CD8-positive, alpha-beta memory T cell (primary cell): ENCODE measurements at places on chromosomes 7 and 10.

DNA sequence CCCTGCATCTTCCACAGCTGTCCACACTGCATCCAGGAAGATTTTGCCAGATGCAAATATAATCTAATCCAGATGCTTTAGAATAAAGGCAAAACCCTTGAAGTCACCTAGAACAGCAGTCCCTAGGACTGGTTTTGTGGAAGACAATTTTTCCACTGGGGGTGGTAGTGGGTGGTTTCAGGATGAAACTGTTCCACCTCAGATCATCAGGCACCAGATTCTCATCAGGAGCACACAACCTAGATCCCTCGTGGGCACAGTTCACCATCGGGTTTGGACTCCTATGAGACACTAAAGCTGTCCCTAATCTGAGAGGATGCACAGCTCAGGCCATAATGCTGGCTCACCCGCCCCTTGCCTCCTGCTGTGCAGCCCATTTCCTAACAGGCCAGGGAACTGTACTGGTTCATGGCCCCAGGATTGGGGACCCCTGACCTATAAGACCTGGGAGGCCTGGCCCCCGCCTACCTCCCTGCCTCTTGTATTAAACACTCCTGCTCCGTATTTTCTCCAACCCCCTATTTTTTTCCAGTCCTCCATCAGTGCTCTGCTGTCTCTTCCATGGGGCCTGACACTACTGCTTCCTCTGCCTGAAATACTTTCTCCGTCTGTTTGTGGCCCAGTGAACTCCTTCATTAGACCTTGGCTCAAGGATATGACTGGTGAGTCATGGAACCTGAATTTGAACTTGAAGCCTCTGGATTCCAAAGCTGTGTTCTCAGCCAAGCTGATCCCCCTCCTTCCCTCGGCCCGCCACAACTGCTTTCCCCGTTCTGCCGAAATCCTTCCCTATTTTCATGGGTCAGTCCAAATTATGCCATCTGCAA is 79.9 kb upstream of the RHEB start:
- no peak for DNase-seq

DNA sequence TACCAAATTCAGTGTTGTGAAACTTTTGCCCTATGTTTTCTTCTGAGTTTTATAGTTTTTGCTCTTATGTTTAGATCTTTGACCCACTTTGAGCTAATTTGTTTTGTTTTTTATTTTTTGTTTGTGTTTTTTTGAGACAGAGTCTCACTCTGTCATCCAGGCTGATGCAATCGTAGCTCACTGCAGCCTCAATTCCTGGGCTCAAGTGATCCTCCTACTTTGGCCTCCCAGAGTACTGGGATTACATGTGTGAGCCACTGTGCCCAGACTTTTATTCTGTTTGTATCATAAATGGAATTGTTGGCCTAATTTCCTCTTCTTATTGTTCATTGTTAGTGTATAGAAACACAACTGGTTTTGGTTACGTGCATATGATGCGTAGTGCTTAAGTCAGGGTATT is 43.2 kb upstream of the ZMIZ2 start:
- no peak for DNase-seq

DNA sequence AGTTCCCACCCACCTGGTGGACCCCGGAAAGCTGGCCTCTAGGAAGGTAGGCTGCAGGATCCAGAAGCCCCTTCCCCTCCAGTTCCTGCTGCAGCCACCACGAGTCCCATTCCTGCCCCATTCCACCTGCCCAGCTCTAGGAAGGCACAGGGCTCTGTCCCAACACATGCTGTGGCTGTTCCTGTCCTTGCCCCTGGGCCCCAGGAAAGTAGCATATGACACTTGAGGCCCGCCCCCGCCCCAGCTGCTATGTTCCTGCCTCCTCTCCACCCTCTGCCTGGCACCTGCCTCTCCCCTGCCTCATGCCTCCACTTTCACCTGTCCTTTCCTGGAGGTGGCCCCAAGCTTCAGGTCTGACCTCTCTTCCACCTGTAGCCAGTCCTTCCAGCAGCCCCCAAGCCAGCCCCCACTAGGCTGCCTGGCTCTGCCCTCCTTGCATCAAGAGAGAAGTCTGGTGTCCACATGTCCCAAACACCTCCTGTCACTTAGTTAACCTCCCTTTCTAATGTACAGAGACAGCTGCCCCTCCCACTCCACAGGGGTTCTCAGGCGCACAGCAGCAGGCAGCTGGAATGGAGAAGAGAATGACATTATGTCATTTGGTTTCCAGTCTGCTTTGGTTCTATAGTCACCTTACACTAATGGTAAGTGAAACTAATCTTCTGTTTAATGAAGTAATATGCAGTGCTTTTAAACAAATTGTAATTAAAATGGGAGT is 22.7 kb downstream of the YKT6 start:
- DNase-seq, result no peak

DNA sequence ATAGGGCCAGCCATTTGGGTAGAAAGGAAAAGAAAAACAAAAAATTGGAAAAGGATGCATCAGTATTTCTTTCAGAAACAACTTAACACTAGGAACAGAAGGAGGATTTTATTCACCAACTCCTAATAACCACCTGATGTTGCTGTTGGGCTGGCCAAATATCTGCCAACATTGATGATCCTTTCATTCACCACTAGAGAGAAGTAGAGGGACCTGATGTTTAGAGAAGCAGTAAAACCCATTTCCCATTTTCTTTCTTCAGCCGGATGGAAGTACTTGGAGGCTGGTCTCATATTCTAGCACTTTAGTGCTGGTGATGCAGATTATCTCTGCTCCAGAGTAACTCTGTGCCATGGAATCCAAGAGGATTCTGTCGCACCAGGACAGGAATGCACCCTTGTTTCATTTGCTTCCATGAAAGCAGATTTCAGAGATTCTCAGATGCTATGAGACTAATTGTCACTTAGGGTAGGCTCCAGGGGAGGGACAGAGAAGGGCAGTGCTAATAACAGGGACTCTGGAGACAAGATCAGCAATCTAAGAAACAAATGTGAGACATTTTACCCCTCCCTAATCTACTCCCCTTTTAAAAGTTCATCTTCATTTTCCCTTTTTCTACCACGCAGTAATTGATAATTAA is 3.1 kb downstream of the KLLN start:
- DNase-seq, result no peak

DNA sequence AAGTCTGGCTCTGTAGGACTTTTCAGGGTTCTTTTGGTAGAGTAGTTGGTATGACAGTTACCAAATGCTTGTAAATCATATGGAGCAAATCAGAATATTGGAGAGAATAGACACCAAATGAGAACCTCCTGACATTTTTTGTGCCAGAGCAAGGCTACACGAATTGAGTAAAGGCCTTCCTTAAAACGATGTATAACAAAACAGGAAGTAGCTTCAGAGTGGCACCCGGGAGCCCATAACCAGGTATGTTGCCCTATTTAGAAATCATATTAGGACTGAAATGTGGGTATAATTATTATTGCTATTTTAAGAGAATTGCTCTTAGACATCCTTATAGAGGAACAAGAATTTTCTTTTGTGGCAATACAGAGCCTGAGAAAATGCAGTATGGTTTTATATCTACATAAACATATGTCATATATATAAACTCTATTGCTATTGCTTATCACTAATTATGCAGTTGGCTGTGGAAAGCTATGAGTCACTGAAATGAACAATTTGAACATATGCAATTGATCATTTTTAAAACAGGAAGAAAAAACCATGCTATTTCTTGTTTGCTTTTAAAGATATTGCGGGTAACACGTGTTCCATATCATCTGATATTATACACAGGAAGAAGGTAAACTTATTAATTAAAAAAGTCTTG is 197.4 kb upstream of the MTPN start:
- no peak for DNase-seq

- peak; percentile 30 for DNase-seq
Measured at GRCh38 chr10:86342111-86342863, 24.3 kb downstream of the GRID1 start.

GRCh38 chr7:55786901-55787300 is 75.7 kb downstream of the SEPTIN14 start:
- no peak for DNase-seq

GRCh38 chr10:95039281-95039680 is 30.0 kb downstream of the CYP2C8 start:
- DNase-seq, result no peak
